ENCODE measurements at places on chromosomes 5 and 9. TPM values are rescaled to one million over a fixed set of nuclear protein-coding genes. Genes with fewer than 3 reads are reported as not detected.

DNA sequence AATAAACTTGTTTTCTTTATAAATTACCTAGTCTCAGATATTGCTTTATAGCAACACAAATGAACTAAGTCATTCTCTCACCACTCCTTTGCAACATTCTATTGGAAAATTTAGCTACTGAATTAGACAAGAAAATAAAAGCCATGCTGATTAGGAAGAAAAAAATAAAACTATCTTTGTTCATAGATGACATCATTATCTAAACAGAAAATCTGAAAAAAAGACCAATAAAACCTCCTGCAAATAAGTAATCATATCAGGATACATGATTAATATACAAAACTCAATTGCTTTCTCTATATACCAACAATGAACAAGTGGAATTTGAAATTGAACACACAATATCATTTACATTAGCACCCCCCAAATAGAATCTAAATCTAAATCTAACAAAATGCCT lies 455.3 kb upstream of the KIF2A start:
- H3K36me3 ChIP-seq = no peaks in the 10 kb centered on the region
- DNase-seq = no peak
- H3K27ac ChIP-seq = no peak overlapping the region
- H3K4me1 ChIP-seq = no peaks in the 10 kb centered on the region
- H3K4me3 ChIP-seq = no peak overlapping the region
- H3K27me3 ChIP-seq = no peaks in the 10 kb centered on the region

DNA sequence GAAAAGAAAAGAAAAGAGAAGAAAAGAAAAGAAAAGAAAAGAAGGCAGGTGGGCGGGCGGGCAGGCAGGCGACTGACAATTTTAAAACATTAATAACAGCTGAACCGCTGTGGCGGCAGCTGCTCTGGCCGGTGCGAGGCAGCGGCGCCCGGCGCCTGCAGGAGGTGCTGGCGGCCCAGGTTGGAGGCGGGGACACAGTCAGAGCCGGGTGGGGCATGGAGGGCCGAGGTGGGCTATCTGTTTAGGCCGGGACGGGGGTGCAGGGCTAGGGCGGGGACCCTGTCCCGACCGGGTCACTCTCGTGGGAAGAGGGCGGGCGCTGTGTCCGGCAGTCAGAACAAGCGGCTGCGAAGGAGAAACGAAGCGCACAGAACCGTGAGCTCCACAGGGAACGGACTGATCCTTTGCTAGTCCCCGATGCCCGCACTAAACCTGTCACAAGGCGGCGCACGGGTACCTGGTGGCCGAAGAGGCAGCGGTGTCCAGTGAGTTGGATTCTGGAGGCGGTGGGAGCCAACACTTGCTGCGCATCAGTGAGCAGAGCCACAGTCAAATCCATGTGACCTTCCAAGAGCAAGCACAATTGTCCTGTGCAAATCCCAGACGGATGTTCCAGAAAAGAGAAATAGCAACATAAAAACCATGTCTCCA lies 13.6 kb upstream of the ALDOB start:
- DNase-seq = peak; percentile 66
- H3K4me1 ChIP-seq = no peaks in the 10 kb centered on the region
- H3K36me3 ChIP-seq = no peaks in the 10 kb centered on the region
- H3K27ac ChIP-seq = no peak overlapping the region
- H3K27me3 ChIP-seq = peaks cover 12% of the 10 kb centered on the region

- peaks cover 41% of the 10 kb centered on the region for H3K27me3 ChIP-seq
- no peak overlapping the region for H3K4me3 ChIP-seq
- H3K36me3 ChIP-seq = no peaks in the 10 kb centered on the region
- DNase-seq = no peak
Measured at GRCh38 chr9:91816356-91816755, 133.7 kb downstream of the ROR2 start.

- H3K4me1 ChIP-seq = no peaks in the 10 kb centered on the region
- H3K27me3 ChIP-seq = no peaks in the 10 kb centered on the region
- DNase-seq = no peak
- no peaks in the 10 kb centered on the region for H3K36me3 ChIP-seq
- H3K27ac ChIP-seq = no peak overlapping the region
- no peak overlapping the region for H3K4me3 ChIP-seq
Measured at GRCh38 chr5:53183880-53184279, 74.3 kb upstream of the MOCS2 start.

DNA sequence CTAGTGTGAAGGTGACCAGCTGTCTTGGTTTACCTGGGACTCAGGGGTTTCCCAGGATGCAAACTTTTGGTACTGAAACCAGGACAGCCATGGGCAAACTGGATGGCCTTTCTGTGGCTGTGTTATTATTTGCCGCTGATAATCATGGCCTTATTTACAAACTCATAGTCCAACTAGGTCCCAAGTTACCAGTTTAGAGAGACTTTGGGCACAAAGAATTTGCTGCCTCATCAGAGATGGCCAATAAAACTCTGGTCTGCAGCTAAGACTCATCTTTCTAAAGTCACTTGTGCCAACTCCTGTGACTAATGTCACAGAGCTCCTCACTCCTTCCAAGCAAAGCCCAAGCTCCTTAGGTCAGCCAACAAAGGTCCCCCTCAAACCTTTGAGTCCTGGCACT lies 47.5 kb upstream of the PLPP6 start:
- no peak overlapping the region for H3K4me3 ChIP-seq
- H3K27me3 ChIP-seq = no peaks in the 10 kb centered on the region
- DNase-seq = no peak
- peaks cover 2% of the 10 kb centered on the region for H3K4me1 ChIP-seq
- no peak overlapping the region for H3K27ac ChIP-seq
- H3K36me3 ChIP-seq = no peaks in the 10 kb centered on the region

DNA sequence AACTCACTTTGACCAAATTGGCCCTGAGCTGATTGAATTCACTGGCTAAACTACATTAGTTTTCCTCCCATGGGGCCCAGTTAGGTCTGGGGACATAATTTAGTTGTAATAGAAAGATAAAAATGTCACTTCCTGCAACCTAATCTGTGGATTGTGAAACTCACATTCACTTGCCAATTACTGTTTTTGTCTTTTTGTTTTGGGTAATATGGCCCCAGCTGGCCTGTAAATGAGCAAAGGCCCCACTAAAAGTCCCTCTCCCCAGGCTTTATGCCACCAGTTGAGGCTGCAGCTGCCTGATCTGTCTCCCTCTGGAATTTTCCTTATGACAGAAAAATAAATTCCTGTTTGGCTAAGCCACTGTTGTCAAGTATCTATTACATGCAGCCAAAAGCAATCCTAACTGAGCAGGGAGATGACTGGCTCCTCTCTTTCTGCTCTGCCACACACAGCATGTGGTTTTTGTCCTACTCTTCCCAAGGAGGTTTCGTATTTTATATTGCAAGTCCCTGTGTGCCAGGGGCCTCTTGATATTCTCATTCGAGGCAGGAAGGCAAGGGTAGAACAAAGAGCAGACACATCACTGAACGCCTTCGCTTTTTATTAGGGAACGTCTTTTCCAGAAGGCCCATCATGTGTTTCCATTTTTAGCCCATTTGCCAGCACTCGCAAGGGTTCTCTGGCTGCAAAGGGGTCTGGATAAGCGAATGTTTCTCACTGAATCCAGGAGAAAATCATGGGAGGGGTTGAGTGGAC lies 24.1 kb upstream of the SLC25A48 start:
- H3K36me3 ChIP-seq = no peaks in the 10 kb centered on the region
- H3K27me3 ChIP-seq = peaks cover 51% of the 10 kb centered on the region
- no peak overlapping the region for H3K4me3 ChIP-seq

DNA sequence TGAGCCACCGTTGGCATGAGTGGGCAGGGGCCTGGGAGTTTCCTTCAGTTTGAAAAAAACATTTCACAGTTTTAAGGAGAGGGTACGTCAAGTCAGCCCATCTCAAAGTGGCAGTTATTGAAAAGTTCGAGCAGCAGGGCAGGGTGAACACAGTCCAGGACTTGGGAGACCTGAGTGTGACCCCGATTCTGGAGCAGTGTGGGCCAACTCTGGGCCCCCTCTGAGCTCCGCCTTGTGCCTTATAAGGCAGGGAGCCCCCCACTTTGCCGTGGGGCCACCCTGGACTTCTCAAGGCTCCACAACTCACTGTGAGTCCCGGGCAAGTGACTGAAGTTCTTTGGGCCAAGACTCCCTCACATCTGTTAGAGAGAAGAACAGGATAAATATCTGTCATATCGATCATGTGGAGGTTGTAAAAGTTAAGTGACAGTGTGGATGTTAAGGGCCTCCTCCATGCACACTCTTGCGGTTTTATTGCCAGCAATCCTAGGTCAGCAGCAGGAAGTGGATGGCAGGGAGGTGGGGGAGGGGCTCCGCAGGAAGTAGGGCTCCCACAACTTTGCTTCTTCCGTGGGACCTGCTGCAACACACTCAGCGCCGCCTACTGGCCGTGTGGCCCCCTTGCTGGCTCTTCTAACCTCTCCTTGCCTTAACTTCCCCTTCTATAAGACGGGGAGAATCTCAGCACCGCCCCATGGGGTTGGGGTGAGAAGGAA lies 38.4 kb downstream of the HRH2 start:
- no peak overlapping the region for H3K4me3 ChIP-seq
- H3K27ac ChIP-seq = no peak overlapping the region
- no peak for DNase-seq
- H3K36me3 ChIP-seq = no peaks in the 10 kb centered on the region
- H3K27me3 ChIP-seq = peaks cover 96% of the 10 kb centered on the region

DNA sequence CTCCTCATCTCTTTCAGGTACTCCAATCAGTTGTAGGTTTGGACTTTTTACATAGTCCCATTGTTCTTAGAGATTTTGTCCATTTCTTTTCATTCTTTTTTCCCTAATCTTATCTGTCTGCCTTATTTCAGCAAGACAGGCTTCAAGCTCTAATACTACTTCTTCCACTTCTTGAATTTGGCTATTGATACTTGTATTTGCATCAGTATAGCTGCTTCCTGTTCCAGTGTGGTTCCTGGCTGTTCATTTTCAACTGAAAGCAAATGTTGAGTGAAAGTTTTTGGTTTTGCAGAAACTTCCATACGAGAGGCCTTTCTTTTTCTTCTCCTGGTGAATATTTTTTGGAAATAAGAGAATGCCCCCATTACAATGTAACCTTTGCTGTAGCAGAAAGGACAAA lies 12.0 kb upstream of the IFNA1 start:
- H3K27me3 ChIP-seq = no peaks in the 10 kb centered on the region
- H3K4me1 ChIP-seq = no peaks in the 10 kb centered on the region
- no peaks in the 10 kb centered on the region for H3K36me3 ChIP-seq
- no peak overlapping the region for H3K27ac ChIP-seq
- no peak for DNase-seq

DNA sequence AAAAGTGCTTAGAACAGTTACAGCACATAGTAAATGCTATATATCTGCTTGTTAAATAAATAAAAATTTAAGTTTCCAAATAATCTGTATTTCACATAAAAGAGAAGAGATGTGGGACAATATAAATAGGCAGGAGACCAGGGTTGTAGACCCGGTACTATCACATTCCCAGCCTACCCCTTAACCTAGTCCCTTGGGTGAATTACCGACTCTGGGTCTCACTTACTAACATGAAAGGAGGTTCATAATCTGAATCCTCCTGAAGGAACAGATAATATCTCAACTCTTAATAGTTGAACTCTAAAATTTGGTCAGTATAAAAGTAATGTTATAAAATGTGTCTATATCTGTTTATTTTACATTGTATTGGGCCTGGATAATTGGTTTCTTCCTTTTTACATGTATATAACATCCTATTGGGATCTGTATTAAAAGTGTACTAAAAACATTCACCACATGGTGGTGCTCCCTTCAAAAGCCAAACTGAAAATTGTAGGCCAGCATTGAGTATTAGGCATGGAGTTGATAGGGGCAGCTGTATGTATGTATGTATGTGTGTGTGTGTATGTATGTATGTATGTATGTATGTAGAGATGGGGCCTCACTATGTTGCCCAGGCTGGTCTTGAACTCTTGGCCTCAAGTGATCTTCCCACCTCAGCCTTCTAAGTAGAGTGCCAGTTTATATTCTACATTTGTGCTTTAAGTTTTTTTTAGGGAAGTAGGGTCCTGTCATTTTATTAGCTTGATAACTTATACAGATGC lies 64.2 kb upstream of the ABL1 start:
- no peaks in the 10 kb centered on the region for H3K36me3 ChIP-seq
- no peaks in the 10 kb centered on the region for H3K27me3 ChIP-seq
- H3K4me3 ChIP-seq = no peak overlapping the region
- peak; percentile 46 for DNase-seq
- no peaks in the 10 kb centered on the region for H3K4me1 ChIP-seq

DNA sequence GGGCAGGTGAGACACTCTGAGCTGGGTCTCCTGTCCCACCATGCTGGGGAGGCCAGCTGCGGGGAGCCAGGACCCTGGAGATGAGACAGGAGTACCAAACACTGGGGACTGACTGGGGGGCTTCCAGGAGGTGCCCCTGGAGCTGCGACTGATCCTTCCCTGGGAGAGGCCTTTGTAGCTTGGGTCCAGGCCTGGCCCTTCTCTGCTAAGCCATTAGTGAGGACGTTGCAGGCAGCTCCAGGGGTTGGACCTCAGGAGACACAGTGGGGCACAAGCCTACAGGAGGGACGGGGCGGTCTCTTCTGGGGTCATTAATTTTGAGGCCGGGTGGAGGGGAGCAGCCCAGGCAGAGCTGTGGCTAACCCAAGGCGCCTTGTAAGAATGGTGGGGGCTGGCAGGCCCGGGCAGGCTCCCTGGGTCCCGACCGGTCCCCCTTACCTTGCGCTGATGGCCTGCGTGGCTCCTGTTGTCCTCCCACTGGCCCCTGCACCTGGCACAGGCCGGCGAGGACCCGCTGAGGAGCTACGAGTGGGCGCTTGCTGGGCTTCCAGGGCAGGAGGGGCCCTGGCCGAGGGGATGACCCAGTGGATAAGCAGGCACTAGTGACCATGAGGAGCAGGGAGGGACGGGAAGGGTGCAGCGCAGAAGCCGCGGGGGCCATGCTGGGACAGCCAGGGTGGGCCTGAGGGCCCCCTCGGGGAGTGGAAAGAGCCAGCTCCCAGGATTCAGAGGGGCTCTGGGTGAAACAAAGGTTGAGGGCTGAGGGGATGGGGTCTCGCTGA lies 5.1 kb downstream of the MRPS2 start:
- no peaks in the 10 kb centered on the region for H3K36me3 ChIP-seq
- H3K27ac ChIP-seq = no peak overlapping the region
- H3K4me1 ChIP-seq = peaks cover 9% of the 10 kb centered on the region

DNA sequence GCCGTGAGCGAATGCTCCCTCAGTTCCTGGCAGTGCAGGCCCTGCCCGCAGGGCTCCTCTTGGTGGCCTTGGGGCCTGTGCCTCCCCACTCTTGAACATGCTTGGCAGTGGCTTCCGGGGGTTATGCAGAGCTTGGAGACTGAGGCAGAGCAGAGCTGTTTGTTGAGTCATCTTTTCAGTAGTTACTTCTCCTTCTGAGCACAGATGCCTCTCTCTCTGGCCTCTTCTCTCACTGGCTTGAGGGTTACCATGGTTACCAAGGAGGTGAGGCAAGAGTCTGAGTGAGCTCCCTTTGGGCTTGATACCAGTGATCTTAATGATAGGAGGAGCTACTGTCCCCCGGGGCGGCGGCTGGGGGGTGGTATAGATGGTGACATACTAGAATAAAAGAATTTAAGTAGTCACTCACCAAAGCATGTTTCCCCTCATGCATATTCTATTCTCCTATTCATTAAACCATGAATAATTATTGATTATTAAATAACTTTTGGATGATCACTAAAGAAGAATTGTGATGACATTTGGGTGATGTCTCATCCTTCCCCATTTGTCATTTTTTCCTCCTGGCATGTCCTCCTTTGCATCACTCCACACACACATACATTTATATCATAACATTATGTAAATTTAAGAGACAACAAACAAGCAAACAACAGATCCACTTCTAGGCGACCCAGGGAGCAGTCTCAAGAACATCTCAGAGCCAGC lies 111.1 kb downstream of the ARHGAP26 start:
- H3K27me3 ChIP-seq = no peaks in the 10 kb centered on the region
- no peak for DNase-seq
- no peak overlapping the region for H3K27ac ChIP-seq
- no peak overlapping the region for H3K4me3 ChIP-seq
- H3K4me1 ChIP-seq = peaks cover 13% of the 10 kb centered on the region
- no peaks in the 10 kb centered on the region for H3K36me3 ChIP-seq

Gene QRFP
- total RNA-seq = not detected

Gene ADAMTS6
- total RNA-seq = 2.1 TPM

Gene PLPPR1
- not detected for total RNA-seq

Measured in PC-9 (cell line).